ENCODE measurements at places on chromosomes 6 and 20.

GRCh38 chr6:122511193-122511924 lies 39.8 kb upstream of the SERINC1 start:
- DNase-seq = no peak

DNA sequence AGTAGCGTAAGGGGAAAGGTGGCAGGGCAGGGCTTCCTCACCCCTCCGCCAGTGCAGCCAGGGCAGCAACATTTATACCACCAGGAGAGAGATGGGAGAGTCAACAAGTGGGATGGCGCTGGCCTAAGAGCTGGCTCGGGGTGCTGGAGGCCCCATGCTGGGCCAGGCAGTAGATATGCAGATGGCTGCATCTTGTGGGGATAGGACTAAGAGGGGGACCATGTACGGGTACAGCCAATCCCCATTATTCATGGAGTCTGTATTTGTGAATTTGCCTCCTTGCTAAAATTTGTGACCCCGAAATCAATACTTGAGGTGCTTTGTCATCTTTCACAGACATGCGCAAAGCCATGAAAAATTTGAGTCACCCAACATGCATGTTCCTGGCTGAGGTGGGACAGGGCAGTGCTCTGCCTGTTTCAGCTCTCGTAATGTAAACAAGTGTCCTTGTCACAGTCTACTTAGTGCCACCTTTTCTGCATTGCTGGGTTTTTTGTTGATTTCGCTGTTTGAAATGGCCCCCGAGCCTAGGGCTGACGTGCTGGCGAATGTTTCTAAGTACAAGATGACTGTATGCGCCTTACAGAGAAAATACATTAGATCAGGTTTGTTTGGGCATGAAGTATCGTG lies 27.5 kb upstream of the TAF8 start:
- DNase-seq = no peak

DNA sequence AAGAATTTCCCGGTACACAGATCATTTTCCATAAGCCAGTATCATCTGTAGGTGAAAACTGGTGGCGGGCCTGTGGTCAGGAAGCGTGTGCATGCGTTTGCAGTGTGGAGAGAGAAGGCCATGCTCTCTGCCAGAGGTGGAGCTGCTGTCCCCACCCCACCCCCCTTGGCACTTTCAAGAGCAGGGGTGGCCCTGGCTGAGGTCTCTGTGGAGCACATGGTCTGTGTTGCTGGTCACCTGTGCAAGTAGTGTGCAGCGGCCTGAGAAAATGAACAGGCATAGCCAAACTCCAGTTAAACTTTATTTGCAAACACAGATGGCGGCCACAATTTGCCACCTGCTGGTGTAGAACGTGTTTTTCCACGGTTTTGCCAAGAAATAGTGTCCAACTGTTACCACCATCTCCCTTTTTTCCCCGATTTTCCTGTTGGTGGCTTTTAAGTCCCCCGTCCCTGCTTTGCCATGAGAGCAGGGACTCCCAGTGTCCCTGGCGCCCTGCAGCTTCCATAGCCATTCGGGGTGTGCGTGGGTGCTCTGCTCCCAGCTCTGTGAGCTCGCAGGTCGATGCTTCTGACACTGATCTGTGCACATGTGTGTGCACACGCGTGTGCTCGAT lies 2.5 kb downstream of the ADRM1 start:
- DNase-seq = no peak

DNA sequence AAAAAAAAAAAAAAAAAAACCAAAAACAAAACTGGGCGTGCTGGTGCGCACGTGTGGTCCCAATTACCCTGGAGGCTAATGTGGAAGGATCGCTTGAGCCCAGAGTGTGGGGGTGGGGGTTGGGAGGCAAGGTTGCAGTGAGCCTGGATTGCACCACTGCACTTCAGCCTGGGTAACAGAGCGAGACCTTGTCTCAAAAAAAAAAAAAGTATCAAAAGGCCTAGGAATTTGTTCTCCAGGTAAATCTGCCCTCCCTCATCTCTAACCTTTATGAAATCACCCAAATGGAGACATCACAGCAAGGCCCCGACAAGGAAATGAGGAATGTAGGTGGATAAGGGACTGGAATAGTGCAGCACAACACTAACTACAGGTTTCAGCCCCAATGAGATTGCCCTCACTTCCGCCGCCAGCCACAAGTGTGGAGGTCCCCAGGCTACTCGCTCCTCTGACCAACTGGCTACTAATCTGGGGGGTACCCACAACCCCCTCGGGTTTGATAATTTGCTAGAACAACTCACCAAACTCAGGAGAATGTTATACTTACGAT lies 36.8 kb upstream of the DDR1 start:
- DNase-seq = no peak

DNA sequence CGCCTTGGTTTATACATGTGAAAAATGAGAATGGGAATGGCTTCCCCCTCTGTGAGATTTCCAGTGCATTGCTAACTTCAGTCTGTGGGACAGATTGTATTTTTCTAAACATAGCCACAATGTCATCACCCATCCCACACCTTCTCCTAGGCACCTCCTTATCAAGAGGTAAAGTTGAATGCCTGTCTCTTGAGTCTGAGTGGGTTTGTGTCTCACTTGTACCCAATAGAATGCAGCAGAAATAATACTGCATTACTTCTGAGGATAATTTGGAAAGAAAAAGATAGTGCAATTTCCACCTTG lies 27.9 kb downstream of the RIN2 start:
- DNase-seq = no peak

GRCh38 chr6:47152666-47153403 lies 110.7 kb upstream of the ADGRF1 start:
- DNase-seq = no peak

DNA sequence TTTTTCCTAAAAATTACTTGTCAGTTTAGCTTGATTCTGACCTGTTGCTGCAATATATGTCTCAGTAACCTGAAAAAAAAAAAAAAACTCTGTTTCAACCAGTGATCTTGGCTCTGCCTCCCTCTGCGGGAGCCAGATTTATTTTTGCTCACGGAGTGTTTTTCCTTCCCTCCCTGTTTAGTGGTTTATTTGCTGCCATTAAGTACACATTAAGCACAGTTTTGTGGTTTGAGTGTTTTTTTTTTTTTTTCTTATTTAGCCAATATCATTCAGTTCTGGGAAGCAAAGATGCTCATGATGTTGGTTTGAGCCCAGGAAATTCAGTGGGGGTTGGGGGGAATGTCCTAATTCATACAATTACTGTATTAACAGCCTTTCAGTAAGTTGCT lies 110.1 kb upstream of the GPR6 start:
- no peak for DNase-seq

GRCh38 chr6:157020398-157020797 lies 243.2 kb downstream of the ARID1B start:
- DNase-seq = no peak

DNA sequence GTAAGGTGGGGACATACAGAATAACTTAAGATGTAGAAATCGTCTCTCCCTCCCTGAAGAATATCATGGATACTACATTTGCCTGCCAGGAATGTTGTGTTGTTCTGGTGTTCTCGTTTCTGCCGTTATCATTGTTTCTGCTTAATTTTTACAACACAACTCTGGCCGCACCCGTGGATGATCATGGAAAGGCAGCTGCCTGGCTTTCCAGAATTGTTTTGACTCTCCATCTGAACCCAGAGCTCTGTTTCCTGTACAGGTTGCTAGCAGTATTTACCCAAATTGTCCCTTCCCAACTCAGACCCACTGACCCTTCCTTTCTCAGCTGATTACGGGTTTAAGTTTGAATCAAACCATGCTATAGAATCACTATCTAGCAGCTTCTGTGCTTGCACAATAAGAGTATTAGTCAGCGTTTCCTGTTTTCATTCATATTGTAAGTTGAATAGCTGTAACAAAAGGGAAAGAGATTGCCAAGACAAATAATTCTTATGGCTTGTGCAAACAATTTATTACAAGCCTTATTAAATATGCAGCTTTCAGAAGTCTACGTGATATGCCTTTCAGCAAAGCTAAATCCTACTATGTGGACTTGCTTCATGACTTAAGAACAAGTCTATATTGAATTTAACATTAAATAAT lies 139.0 kb downstream of the MTHFD1L start:
- DNase-seq = no peak

- no peak for DNase-seq
Observed at GRCh38 chr6:104585646-104586045, 274.1 kb downstream of the HACE1 start.

- no peak for DNase-seq
Observed at GRCh38 chr20:62378215-62378614, 8.7 kb upstream of the RPS21 start.

- no peak for DNase-seq
Observed at GRCh38 chr20:51928931-51929330, 126.6 kb upstream of the SALL4 start.

- no peak for DNase-seq
Observed at GRCh38 chr20:9344083-9344920, 170.1 kb upstream of the LAMP5 start.

DNA sequence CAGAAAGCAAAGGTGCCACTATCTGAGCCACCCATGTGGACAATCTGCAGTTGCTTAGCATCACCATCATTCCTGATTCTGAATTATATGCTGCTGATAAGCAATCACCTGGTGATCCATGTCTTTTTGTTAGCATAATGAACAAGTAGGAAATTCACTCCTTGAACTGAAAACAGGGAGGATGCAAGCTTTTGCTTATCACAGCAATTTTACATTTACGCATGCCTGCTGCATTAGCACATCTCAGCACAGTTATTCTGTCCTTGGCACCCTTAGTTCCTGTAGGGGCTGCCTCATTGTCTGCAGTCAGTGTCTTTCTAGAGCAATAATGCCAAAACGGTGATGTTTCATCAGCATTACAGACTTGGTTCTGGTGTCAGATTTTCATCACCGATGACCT lies 162.6 kb downstream of the KIF16B start:
- DNase-seq = no peak

- no peak for DNase-seq
Observed at GRCh38 chr6:168371618-168371980, 52.0 kb upstream of the DACT2 start.

DNA sequence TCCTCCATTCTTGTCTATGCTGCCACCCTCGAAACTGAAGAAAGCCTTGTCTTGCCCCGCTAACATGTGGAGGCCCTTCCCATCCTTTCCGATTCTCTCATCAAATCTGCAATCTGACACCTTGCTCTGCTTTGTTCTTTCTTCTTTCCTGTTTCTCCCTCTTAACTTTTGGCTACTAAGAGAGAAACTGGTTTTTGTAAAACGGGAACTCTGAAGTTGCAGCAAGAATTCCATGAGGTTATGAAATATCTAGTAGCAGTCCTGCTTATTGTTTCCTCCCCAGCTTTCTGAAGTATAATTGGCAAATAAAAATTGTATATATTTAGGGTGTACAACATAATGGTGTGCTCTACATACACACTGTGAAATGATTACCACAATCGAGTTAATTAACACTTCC lies 80.2 kb downstream of the MAP7 start:
- no peak for DNase-seq

DNA sequence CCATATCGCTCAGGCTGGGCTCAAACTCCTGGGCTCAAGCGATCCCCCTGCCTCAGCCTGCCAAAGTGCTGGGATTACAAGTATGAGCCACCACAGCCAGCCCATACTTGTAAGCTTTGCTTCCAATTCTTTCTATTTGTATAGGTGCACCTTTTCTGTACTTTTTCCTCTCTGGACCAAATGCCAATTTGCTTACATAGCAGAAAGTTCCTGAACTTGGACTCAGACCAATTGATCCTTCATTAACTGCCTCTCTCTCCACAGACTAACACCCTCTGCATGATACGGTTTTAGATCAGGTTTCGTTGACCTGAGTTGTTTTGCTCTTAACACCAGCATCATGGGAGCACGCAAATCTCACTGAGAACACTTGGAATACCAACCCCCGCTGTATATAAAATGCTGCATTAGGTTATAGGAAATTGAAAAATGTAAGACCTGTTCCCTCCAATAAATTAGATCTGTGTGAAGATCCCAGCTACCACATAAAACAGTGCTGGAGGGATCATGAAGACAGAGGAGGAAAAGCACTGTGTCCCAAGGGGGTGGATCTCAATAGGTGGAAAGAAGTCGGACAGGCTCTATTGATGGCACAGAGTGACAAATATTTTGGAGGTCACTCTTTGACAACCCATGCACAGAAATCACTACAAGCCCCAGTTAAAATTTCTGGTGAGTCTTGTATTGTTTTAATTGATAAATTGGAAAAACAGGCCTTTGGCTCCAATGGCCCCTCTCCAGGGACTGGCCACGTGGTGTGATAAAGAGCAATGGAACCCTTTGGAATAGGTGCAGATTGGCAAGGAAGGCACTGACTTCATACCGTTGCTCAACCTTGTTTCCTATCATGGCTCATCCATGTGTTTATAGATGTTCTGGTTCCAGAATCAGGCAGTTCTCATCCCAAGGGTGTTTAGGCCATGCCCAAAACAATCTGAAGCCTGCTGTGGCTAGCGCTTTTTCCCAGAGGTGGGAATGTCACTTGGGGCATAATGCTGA lies 51.2 kb downstream of the ISM1 start:
- DNase-seq = no peak

GRCh38 chr6:150567380-150567779 lies 32.3 kb upstream of the PLEKHG1 start:
- DNase-seq = no peak

- no peak for DNase-seq
Observed at GRCh38 chr20:14113416-14113815, 118.1 kb downstream of the MACROD2 start.

- no peak for DNase-seq
Observed at GRCh38 chr20:5652626-5653553, 97.3 kb upstream of the SHLD1 start.

GRCh38 chr6:151534576-151534975 lies 40.8 kb downstream of the CCDC170 start:
- DNase-seq = no peak

DNA sequence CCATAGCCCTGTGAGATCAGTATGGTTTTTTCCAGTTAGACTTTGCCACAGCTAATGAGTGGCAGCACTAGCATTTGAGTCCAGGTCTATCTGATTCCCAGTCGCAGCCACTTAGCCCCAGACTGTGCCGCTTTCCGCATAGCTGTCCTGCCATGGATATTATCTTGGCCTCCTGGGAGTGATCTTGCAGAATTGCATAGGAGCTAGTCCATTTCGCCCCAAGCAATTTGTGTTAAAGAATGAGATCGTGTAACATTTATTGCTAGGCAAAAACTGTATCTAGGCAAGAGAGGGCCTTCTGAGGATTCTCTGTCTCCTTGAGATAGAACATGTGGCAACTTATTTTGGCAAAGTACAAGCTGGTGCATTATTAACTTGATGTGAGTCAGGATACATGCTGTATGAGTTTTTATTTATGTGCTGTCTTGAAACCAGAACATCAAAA lies 74.2 kb downstream of the EZR start:
- DNase-seq = no peak

GRCh38 chr20:18722371-18722770 lies 91.2 kb upstream of the SCP2D1 start:
- no peak for DNase-seq

All from stimulated activated CD4-positive, alpha-beta T cell treated with anti-CD3 and anti-CD28 coated beads, Interleukin-1b, Interleukin-23, amount 100 ng/mL, for 24 hours (primary cell).